Left colon (tissue), 2 donors: ENCODE measurements at places on chromosomes 6 and 20. TPM values are rescaled to one million over a fixed set of nuclear protein-coding genes. Genes with fewer than 3 reads are reported as not detected.

DNA sequence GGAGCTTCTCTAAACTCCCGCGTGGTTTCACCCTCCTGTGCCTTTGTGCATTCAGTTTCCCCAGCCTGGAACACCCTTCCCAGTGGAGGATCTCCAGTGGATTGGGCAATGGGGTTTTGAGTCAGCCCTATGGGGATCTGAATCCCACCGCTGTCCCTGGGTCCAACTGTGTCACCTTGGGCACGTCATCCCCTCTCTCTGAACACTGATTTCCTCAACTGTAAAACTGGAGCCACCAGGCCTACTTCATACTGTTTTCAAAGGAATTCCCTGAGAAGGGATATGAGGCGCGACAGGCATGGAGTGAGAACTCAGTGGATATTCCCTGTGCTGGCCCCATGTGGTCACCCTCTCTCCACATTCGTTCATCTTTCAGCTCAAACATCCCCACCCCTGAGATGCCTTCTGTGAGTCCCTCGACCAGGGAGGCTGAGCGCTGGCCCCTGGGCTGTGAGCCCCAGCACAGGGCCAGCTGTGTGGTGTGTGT lies 25.7 kb downstream of the MAFB start:
- DNase-seq, result no peak

DNA sequence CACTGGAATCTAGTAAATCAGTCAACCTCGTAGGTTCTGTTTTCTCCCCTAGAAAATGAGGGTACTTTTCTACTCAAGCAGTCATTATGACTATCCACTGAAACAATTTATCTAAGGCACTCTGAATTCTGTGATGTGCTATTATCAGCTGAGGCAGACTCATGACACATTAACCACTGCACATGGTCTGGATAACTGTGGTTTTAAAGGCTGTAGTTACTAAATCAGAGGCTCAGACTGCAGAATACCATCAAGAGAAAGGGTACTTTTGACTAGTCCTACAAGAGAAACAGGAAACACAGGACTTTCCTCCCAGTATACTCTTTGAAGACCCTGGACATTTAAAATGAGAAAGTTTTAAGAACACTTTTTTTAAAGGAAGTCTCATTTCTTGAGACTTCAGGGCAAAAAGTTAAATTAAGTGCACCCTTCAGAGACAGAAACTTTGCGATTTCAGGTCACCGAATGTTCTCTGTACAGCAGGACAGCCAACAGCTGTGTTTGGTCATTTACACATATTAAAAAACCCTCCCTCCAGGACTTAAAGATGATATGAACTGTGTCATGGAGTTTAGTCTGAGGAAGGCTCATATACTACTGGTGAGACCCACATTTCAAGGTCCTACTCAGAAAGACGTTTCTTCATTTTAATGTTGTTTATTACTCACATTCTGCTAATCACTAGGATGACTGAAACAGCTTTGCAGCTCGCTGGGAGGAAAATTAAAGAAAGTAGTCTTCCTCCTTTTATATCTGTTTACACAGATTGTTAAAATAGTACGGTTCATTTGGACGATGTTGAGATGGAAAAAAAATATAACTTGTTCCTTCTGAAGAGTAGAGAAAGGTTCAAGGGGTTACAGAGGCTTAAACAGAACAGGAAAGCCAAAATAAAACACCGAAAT lies 19.9 kb downstream of the ATXN1 start:
- no peak for DNase-seq

GRCh38 chr6:1047981-1048541 lies 263.8 kb upstream of the FOXQ1 start:
- no peak for DNase-seq

- no peak for DNase-seq
Observed at GRCh38 chr6:169626169-169626568, 75.7 kb downstream of the WDR27 start.

MAS1 gene
- total RNA-seq, result not detected
